SJCRH30 (cell line): ENCODE measurements at places on chromosomes 7 and 10.

DNA sequence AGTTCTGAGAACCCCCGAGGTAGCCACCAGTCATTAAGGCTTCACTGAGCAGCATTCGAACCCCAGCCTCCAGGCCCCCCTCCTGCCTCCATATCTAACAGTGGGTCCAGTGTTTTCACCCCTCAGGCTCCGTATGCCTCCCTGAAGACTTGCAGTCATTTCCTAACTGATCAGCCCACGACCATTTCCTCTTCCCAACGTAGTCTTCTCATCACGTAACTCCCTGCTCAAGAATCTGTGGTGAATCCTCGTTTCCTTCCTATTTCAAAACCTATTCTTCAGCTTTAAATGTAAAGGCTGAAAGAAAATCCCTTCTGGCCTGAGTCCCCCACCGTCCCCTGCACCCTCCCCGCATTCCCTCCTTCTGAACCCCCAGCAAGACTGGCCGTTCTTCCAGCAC lies 21.1 kb downstream of the FRMD4A start:
- no peak for DNase-seq
- H3K36me3 ChIP-seq: no peaks in the 10 kb centered on the region
- H3K4me3 ChIP-seq: no peak overlapping the region
- peaks cover 15% of the 10 kb centered on the region for H3K4me1 ChIP-seq

DNA sequence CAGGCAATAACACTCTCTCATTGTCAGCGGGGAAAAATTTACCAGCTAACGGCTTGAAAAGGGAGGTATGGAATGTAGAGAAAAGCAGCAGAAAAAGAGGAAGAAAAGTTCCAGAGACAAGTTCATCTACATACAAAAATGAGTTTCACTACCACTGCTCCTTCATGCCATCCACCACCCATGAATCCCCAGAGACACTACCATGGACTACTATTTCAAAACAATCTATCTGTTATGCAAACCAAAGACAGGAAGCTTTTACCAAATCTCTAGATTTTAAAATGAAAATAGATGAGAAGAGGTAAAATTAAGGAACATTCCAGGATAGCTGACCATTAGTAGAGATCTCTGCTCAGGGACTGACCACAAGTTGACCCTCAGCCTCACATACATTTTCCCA lies 189.0 kb upstream of the GRM3 start:
- H3K27ac ChIP-seq: no peak overlapping the region
- no peak overlapping the region for H3K4me3 ChIP-seq
- peaks cover 13% of the 10 kb centered on the region; the same call in 1 of the 2 replicates for H3K4me1 ChIP-seq
- no peak for DNase-seq

DNA sequence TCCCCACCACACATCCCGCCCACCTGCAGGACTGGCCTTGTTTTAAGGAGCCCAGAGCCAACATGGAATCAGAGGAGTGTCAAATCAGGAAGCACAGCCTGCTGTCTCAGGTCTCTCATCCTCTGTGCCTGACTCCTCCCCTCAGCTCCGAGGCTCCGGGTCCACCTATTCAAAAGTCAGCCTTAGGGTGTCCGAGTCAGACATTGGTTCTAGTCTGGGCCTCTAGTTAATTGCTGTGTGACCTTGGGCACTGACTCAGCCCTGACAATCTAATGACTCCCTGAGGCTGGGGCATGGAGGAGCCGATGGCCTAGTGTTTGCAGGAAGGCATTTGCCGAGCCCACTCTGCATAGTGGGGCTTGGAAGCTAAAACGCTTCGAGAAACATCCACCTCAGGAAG lies 223.1 kb upstream of the PPP2R2D start:
- H3K4me1 ChIP-seq: no peaks in the 10 kb centered on the region
- no peak overlapping the region for H3K4me3 ChIP-seq
- no peaks in the 10 kb centered on the region for H3K27me3 ChIP-seq
- no peaks in the 10 kb centered on the region for H3K36me3 ChIP-seq

DNA sequence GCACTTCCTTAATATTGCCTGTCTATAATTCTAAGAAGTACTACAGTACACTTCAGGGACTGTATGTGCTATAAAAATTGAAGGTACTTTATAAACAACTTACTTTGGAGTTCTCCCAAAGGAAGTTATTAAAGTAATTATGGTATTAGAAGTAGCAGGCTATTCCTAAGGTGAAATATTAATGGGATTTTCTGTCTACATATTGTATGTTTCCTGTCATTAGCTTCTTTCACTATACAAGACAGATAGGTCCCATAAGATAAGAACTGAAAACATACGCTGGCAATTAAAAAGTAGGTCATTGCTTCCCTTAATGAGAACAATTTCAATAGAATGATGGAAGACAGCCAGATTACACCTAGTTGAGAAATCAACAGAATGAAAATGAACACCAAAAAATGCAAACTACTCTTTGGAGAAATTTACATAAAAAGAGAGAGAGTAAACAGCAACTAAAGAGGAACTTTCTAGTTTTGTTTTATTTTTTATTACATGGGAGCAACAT lies 147.0 kb downstream of the HBP1 start:
- no peak overlapping the region for H3K27ac ChIP-seq
- DNase-seq: no peak
- H3K27me3 ChIP-seq: no peaks in the 10 kb centered on the region
- no peaks in the 10 kb centered on the region; the same call in 1 of the 2 replicates for H3K36me3 ChIP-seq
- H3K4me1 ChIP-seq: no peaks in the 10 kb centered on the region

DNA sequence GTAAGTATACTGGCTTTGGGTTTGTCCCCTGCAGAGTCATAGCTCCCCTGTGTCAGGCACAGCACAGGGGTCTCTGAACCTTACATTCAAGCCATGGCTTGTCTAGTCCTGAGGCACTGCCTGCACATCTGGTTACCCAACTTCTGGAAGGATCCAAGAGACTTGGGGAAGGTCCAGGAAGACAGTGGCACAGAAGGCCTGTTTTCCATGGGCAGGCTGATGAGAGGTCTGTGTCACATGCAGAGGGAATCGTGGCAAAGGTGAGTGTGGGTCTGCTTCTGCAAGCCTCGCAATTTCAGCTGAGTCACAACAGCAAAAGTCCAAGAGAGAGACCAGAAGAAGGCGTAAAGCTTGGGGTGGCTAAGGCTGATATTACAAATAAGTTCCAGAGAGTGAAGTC lies 28.4 kb upstream of the BMPR1A start:
- no peaks in the 10 kb centered on the region for H3K27me3 ChIP-seq
- no peak overlapping the region for H3K4me3 ChIP-seq
- H3K36me3 ChIP-seq: no peaks in the 10 kb centered on the region
- DNase-seq: no peak
- H3K27ac ChIP-seq: no peak overlapping the region

GRCh38 chr7:12327922-12328321 lies 75.7 kb downstream of the VWDE start:
- peaks cover 3% of the 10 kb centered on the region; the same call in 1 of the 2 replicates for H3K36me3 ChIP-seq
- H3K27ac ChIP-seq: no peak overlapping the region
- no peak overlapping the region for H3K4me3 ChIP-seq

DNA sequence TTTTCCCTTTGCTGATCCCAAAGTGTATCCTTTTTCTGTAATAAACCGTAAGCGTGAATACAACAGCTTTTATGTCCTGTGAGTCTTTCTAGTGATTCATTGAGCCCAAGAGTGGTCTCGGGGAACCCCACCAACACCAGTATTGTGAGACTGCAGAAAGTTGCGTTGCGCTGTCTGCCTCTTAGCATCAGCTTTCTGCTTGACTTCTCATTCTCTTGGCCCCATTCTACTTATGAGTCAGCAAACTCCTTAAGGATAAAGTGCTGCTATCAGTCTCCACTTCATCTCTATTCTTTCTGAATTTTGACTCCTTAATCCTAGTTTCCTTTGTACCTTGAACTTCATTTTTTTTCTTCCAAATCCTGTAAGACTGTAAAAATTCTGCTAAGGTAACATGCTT lies 184.3 kb upstream of the MBL2 start:
- H3K36me3 ChIP-seq: no peaks in the 10 kb centered on the region
- H3K27me3 ChIP-seq: no peaks in the 10 kb centered on the region
- no peak for DNase-seq
- no peaks in the 10 kb centered on the region for H3K4me1 ChIP-seq
- H3K4me3 ChIP-seq: no peak overlapping the region
- H3K27ac ChIP-seq: no peak overlapping the region

- no peak for DNase-seq
- no peaks in the 10 kb centered on the region for H3K4me1 ChIP-seq
- no peaks in the 10 kb centered on the region for H3K27me3 ChIP-seq
- H3K36me3 ChIP-seq: no peaks in the 10 kb centered on the region
These were observed 142.2 kb upstream of the VWC2 start for GRCh38 chr7:49631071-49631815.

DNA sequence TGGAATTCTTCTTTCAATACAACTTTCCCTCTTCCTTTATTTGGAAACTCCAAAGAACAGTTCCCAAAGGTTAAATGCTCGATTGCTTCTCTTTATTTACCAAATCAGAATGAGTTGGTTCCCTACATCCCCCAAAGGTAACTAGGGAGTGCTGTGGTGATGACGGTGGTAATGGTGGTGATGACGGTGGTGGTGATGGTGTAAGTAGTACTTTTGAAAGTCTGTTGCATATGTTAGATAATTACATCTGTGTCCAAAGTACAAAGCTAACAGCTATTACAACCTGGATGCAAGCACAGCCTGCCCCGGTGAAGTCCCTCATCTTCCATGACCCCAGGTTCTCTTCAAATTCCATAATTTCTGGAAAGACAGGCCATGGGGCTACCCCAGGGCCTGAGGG lies 115.1 kb downstream of the TNS3 start:
- H3K4me1 ChIP-seq: no peaks in the 10 kb centered on the region
- H3K27me3 ChIP-seq: no peaks in the 10 kb centered on the region
- H3K27ac ChIP-seq: no peak overlapping the region
- no peak for DNase-seq

GRCh38 chr10:125159486-125159931 lies 854 bp downstream of the CTBP2 start:
- peak overlapping the region; percentile 82 for H3K4me3 ChIP-seq
- H3K36me3 ChIP-seq: no peaks in the 10 kb centered on the region
- peak overlapping the region; percentile 59; the same call in 1 of the 2 replicates for H3K27ac ChIP-seq

- no peaks in the 10 kb centered on the region for H3K4me1 ChIP-seq
- DNase-seq: no peak
- no peak overlapping the region for H3K4me3 ChIP-seq
- no peaks in the 10 kb centered on the region for H3K36me3 ChIP-seq
These were observed 229.7 kb downstream of the CSTF2T start for GRCh38 chr10:51469686-51470085.

DNA sequence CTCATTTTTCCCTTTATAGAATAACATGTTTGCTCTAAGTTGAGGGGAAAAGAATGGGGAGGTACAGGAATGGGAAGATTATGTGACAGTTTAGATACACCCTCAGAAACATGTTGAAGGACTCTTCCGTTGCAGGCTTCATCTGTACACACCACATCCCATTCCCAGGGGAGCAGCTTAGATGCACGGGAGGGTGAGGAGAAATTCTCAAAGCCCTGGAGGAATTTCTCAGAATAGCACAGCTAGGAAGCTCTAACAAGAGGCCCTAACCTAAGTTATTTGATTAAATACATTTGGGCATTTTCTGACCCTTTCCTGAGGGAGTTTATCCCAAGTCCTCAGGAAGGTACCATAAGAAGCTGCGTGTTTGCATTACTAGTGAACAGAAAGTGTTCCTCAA lies 660.2 kb upstream of the IGFBP3 start:
- H3K4me1 ChIP-seq: no peaks in the 10 kb centered on the region
- H3K36me3 ChIP-seq: no peaks in the 10 kb centered on the region
- H3K4me3 ChIP-seq: no peak overlapping the region
- DNase-seq: no peak
- H3K27me3 ChIP-seq: no peaks in the 10 kb centered on the region; the same call in 1 of the 2 replicates

- peaks cover 3% of the 10 kb centered on the region; the same call in 1 of the 2 replicates for H3K27me3 ChIP-seq
- no peak overlapping the region for H3K4me3 ChIP-seq
- DNase-seq: no peak
These were observed 67.9 kb upstream of the SMNDC1 start for GRCh38 chr10:110372656-110373055.

DNA sequence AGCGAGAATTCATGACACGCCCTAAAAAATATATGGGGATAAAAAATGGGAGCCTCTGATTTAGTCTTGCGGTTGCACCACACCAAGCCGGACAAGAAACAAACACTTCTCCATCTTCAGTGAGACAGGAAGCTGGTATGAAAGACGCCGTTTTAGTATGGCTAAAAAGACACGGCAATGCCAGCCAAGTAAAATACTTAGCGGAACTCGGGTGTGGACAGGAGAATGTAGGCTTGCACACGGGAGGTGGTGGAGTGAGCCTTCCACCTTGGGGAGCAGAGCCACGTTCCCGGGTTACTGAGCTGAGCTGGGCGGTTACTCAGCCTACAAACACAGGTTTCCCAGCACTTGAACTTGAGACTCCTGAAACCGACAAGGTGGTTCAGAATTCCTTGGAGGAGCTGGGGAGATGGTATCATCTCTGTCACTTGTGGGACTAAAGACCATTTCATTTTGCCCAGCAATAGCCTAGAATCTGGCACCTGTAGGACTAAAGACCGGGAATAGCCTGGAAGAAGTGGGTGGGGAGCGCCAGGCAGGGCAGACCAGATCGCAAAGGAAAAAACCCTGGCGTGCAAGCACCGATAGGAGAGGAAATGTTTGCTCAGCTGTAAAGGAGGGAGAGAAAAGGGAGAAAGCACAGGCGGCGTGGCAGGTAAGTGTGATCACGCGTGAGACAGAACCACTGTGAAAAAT lies 34.8 kb upstream of the SEPHS1 start:
- no peak overlapping the region for H3K4me3 ChIP-seq
- H3K36me3 ChIP-seq: no peaks in the 10 kb centered on the region
- DNase-seq: no peak
- H3K4me1 ChIP-seq: no peaks in the 10 kb centered on the region
- H3K27me3 ChIP-seq: no peaks in the 10 kb centered on the region

- no peak overlapping the region for H3K27ac ChIP-seq
- H3K4me1 ChIP-seq: no peaks in the 10 kb centered on the region
- no peaks in the 10 kb centered on the region for H3K36me3 ChIP-seq
- no peak overlapping the region for H3K4me3 ChIP-seq
- peak; percentile 9 for DNase-seq
- no peaks in the 10 kb centered on the region for H3K27me3 ChIP-seq
These were observed 59.7 kb upstream of the RAB11FIP2 start for GRCh38 chr10:118106426-118106825.

GRCh38 chr7:90931986-90932916 lies 332.0 kb upstream of the FZD1 start:
- H3K36me3 ChIP-seq: peaks cover 8% of the 10 kb centered on the region
- H3K27me3 ChIP-seq: no peaks in the 10 kb centered on the region
- H3K4me1 ChIP-seq: 0 out of 2 replicates have a peak, but pooled peaks cover 3% of the 10 kb centered on the region
- peak overlapping the region; percentile 5; the same call in 1 of the 2 replicates for H3K27ac ChIP-seq
- peak; percentile 61 for DNase-seq

- H3K4me1 ChIP-seq: no peaks in the 10 kb centered on the region
- no peak overlapping the region for H3K27ac ChIP-seq
- no peak for DNase-seq
- H3K36me3 ChIP-seq: no peaks in the 10 kb centered on the region
- H3K27me3 ChIP-seq: peaks cover 5% of the 10 kb centered on the region
- no peak overlapping the region for H3K4me3 ChIP-seq
These were observed 39.2 kb downstream of the EEPD1 start for GRCh38 chr7:36192053-36192824.
